ENCODE measurements at places on chromosomes 6 and 20.
A peak's percentile ranks its signal among the peaks of the same experiment; 100 is the strongest.

DNA sequence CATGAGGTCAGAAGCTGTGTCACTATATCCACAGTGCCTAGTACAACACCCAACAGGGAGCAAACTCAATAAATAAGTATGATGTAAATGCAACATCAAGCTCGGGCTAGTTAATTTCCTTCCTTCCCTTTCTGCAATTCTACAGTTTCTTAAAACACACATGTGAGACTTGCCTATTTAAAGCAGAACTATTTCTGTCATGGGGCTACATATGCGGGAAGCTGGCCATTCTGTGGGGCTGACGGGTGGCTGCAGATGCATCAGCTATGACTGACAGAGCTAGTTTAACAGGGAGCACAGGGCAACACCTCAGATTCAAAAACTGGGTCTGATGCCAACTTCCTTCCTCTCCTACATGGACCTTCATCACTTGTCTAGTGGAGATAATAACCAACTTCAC lies 118.1 kb upstream of the ENPP5 start:
- no peak for DNase-seq

- no peak for DNase-seq
Observed at GRCh38 chr20:56431471-56431870, 19.4 kb downstream of the CASS4 start.

DNA sequence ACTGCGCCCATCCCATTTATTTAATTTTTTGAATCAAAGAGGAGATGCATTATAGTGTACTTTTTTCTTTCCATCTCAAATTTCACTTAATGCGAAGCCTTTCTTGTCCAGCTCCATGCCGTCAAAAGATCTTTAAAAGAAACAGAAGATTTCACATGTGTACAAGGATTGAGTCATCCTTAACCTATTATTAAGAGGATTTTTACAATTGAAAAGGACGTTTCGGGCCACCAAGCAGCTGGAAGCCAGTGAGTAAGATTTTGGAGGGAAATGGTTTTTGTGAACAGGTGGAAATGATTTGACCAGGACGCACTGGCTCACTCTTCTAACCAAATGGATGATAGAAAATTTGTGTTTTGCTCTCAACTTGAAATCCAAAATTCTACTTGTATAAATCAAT lies 15.1 kb upstream of the CCDC170 start:
- DNase-seq = no peak

DNA sequence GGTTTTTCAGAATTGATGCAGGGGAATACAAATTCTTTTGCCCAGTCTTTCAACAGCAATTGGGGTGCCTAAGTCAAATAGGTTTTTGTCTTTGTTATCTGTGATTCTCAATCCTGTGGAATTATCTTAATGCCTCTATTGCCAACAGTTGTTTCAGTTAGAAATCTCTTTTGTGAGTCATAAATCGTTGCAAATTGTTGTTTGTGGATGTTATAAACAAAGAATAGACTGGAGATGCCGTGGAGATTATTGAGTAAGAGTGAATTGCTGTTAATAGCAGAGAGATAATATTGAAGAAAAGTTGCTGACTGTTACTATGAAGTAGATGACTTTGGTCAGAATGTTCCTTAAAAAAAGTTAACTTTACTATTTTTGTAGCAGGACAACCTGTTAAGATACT lies 63.7 kb upstream of the POPDC3 start:
- DNase-seq = no peak

GRCh38 chr6:156845454-156846155 lies 68.4 kb downstream of the ARID1B start:
- DNase-seq = no peak

GRCh38 chr6:105954148-105954547 lies 132.0 kb upstream of the PRDM1 start:
- no peak for DNase-seq

- no peak for DNase-seq
Observed at GRCh38 chr20:46253391-46253790, 54.9 kb downstream of the CDH22 start.

DNA sequence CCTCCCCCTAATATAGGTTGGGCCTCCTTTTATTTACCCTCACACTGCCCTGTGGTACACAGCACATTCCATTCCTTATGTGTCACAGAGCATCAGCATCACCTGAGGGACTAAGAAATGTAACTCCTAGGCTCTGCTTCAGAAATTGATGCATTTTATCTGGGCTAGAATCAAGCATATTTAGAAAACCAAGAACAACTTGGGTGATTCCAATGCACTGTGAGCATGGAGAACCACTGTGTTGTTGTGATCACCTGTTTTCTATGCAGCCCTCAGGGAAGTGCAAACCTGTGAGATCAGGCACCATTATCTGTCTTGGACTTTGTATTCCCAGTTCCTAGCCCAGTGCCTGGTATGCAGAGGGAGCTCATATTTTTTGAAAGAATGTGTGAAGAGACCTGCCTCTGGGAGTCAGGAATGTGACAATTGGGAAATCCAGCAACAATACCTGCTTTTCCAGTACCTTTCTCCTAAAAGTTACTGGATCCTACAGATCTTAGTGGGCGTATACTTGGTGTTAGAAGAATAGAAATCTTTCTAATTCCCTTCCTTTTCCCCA lies 7.0 kb downstream of the KAT14 start:
- no peak for DNase-seq

DNA sequence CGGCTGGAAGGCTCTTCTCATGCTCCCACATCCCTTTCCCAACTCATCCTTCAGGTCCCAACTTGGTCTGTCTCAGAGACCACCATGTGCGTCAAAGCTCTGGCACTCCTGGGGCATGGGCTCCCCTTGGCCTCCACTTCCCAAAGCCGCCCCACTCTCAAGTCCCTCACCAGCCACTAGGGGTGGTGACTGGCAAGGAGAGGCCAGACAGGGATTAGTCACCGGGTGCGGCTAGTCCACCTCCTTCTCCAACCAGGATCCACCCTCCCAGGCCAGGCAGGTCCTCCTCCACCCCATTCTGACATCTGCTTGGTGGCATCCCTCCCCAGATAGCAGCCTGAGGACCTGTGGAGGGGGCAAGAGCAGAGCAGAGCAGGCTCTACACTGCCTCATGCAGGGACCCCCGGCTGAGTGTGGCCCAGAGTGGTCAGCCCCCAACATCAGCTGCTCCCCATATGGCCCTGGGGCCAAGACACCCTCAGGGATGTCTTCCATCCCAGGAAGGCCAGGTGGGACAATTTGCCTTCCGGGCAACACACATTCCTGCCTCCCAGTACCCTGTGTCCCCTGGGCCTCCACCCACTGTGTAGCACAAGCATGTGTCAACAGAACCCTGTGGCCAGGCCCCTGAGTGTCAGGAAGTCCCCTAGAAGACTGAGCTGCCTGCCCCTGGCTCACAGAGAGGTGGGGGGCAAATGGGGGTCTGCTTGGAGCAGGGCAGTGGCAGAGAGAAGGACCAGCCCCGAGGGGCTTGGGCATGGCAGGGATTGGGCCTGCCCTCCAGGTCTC lies 29.2 kb downstream of the YTHDF1 start:
- DNase-seq = no peak

DNA sequence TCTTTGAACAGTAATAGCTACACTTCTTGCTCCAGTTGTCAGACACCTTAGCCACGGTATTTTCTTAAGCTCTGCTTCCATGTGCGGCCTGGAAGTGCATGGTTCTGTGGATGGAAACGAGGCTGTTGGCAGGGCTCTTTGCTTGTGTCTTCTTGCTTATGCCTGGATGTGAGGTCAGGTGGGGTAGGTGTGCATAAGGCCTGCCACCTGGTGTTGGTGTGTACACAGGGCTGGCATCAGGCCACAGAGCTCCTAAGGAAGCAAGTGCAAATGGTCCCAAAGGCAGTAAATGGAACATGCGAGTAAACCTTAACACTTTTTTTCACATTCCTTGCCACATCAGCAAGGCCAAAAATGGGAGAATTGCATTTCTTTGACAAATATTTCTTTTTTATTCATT lies 158.1 kb upstream of the GMDS start:
- no peak for DNase-seq

GRCh38 chr6:55979526-55979925 lies 104.1 kb upstream of the BMP5 start:
- no peak for DNase-seq

DNA sequence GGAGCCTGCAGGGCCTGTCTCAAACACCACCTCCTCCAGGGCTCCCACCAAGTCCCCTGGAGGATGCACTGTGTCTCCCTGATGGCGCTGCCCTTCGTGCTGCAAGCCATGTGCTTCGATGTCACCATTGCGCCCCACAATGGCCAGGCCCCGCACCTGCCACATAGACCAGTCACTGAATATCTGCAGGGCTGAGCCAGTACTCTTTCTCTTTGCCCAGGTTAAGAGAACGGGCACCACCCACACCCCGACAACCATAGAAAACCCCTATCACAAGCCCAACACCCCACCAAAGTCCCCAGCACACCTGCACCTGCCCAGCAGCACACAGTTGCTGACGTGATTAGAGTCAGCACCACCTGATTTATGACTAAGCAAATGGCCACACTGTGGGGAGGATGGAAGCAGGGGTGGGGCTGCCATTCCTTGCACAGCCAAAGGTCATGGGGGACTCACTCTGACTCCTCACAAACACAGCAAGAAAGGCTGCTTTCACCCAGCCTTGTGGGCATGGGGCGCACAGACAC lies 104.3 kb downstream of the SLC23A2 start:
- DNase-seq = no peak

- no peak for DNase-seq
Observed at GRCh38 chr6:106146852-106147351, 60.8 kb downstream of the PRDM1 start.

DNA sequence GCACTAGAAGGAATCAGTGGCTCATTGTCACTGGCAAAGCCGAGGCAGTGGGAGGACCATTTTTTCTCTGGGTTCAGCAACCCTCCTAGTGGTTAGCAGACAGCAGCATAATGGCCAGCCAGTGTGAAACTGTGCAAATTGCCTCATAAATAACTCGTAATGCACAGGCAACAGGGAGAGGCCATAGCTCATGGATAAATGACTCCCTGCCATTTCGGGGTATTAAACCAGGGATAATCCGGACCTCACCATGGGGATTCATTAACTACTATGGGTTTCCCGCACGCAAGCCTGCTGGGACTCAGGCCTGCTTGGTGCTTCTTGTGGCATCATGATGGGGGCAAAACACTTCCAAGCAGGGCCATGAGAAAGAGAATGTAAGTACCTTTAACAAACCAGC lies 158.2 kb upstream of the CHD6 start:
- no peak for DNase-seq

GRCh38 chr20:49484180-49485140 lies 2.0 kb upstream of the KCNB1 start:
- DNase-seq = peak; percentile 27

- no peak for DNase-seq
Observed at GRCh38 chr6:81309811-81310210, 442.7 kb downstream of the TENT5A start.

- DNase-seq = no peak
Observed at GRCh38 chr6:54907355-54907754, 60.8 kb downstream of the FAM83B start.

DNA sequence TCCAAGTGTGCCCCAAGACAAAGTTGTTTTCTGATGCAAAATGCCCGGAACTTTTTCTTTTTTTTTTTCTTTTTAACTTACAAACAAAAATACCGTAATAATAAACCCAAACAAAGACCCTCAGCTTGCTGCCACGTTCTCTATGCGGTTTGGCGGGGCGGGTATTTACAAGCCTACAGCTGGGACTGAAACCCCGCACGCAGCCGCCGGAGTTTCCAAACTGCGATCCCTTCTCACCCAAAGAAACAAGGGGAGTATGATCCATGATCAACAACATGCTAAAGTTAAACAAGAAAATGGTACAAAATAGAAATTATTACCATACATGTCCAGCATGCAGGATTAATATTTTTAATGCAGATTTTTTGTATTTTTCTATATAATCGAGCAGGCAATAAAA lies 2.1 kb downstream of the MAFB start:
- DNase-seq = no peak

DNA sequence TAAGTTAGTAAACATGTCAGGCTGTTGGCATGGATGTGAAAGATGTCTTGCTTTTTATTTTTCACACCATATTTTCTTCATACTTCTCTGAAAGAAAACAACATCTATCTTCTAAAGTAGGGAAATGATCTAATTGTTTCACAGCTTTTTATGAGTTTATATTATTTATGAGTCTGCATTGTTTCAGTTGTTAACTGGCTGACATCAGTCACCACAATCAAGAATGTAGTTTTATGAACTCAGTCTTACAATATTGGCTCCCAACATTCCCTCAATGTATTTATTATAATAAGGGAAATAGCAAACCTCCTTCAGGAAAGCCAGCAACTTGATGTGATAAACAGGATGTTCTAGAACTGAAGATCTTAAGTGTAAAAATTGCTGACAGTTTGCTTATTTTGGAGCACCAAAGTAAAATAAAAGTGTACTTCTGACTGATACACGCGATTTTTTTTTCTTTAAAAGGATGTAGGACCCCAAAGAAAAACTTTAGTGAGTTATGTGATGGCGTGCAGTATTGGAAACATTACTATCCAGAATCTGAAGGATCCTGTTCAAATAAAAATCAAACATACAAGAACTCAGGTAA lies 106.0 kb downstream of the ADGRG6 start:
- no peak for DNase-seq

DNA sequence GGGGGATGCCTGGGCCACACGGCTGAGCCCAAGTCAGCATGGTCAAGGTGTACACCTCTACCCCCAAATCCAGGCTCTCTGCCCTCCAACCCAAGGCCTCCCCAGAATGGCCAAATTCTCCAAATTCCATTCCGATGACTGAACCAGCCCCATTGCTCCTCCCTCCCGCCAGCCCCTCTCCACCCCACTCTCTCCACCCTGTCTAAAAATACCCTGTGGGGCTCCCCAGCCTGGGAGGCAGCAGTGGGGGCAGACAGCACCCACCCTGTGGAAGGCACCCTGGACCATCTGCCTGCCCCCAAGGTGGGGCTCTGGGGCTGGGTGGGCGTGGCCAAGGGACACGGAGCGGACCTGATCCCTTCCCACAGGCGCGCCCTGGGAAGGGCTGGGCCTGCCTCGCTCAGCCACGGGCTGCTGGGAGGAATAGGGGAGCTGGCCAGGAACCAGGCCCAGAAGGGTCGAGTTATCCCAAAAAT lies 11.4 kb downstream of the TEAD3 start:
- no peak for DNase-seq

GRCh38 chr20:44695674-44696300 lies 19.4 kb upstream of the CCN5 start:
- DNase-seq = no peak

DNA sequence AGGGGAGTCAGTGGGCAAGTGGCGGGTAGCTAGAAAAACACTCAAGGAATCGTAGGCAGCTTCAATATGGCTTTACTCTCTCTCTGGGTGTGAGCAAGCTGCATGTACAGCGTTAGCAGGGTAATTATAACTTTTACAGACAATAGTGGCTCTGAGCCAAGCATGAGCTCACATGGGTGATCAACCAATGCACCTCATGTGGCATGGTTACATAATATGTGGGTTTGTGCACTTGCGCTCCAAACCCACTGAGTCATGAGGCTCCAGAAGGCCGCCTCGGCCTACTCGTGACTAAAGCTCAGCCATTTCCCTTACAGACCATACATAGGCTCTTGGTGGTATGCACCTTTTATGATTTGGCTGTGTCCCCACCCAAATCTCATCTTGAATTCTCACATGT lies 78.4 kb upstream of the FBXL4 start:
- DNase-seq = no peak
